Head of caudate nucleus (tissue), 42 donors: ENCODE measurements at places on chromosomes 3 and 15.

- DNase-seq = no peak
Measured at GRCh38 chr3:179826247-179826637, 173.4 kb downstream of the USP13 start.

DNA sequence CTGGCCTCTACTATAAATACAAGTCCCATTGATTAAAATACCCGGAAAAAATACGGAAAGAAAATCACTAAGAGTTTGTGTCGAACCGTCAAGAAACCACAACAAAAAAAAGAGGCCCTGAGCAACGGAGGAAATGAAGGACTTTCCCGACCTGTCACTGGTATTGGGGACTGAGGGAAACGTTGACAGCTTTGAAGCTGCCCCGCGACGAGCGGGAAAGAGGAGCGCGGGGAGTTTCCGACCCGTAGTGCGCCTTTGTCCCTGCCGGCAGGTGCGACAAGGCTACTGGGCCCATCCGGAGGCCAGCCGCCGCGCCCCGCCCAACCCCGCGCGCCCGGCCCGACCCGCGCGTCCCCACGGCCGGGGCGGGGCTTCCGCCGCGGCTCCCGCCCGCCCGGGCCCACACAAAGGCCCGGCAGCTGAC lies 416 bp downstream of the PBRM1 start:
- peak; percentile 70 for DNase-seq

- DNase-seq = no peak
Measured at GRCh38 chr3:76834657-76835056, 205.2 kb upstream of the ROBO2 start.

- no peak for DNase-seq
Measured at GRCh38 chr15:62593681-62594399, 428.8 kb upstream of the C2CD4B start.

GRCh38 chr15:95291898-95292472 lies 1038.5 kb upstream of the NR2F2 start:
- DNase-seq = no peak

DNA sequence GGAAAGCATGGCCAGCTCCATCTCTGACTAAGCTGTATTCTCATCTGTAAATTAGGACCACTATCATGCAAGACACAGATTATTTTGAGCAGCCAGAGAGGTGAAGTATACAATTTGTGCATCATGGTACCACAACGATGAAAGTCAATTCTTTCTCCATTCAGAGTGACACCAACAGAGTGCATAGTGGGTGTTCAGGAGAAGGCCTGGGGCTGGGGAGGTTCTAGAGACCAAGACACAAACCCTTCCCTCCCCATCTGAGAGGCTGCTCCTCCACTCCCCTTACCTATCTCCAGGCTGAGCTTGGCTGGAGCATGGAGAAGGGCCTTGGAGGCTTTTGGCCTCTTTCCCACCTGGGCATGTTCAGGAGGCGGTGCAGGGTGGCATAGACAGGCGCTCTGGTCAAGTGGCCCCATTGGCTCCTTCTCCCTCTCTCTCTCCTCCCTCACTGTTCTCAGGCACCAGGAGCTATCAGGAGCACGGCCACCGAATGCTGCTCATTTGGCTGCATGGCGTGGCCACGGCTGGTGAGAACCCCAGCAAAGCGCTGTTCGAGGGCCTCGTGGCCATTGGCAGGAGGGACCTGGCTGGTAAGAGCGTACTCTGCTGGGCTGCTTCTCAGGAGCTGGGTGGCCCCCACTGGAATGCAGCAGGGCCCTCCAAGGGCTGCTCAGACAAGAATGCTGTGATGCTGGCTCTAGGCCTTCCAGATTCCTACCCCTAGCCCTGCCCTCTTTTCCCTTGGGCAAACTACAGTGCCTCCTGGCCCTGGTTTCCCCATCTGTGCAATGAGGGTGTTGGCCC lies 37.9 kb downstream of the ANKDD1A start:
- DNase-seq = no peak

GRCh38 chr3:99955773-99956562 lies 138.3 kb downstream of the CMSS1 start:
- DNase-seq = no peak

GRCh38 chr15:88881775-88882174 lies 13.6 kb downstream of the HAPLN3 start:
- DNase-seq = no peak

- no peak for DNase-seq
Measured at GRCh38 chr3:118991775-118992174, 42.9 kb downstream of the IGSF11 start.

DNA sequence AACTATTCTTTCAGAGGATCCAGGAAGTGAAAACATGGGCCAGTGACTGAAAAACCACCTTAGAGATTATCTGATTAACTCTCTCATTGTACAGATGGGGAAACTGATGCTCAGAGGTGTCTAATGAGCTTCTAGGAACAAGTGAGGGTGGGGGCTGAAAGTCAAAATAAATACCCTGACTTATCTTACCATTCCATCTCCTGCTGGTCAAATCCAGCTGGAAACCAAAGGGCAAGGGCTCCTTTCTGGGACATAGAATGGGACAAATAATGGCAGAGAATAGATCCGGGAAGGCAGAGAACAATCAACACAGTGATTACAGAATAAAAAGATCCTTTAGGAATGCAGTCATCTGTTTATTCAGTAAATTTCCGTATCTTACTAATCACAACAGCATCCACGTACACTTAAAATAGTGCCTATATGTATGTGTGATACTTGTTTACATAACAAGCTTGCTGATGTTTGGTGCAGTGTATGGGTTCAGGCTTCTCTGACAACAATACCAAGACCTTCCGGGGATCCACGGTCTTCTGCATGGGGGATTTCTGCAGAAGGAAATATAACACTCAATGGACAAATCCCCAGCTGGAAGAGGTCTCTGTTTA lies 173.2 kb downstream of the THSD4 start:
- DNase-seq = no peak

- no peak for DNase-seq
Measured at GRCh38 chr15:77533578-77534430, 98.9 kb downstream of the LINGO1 start.

DNA sequence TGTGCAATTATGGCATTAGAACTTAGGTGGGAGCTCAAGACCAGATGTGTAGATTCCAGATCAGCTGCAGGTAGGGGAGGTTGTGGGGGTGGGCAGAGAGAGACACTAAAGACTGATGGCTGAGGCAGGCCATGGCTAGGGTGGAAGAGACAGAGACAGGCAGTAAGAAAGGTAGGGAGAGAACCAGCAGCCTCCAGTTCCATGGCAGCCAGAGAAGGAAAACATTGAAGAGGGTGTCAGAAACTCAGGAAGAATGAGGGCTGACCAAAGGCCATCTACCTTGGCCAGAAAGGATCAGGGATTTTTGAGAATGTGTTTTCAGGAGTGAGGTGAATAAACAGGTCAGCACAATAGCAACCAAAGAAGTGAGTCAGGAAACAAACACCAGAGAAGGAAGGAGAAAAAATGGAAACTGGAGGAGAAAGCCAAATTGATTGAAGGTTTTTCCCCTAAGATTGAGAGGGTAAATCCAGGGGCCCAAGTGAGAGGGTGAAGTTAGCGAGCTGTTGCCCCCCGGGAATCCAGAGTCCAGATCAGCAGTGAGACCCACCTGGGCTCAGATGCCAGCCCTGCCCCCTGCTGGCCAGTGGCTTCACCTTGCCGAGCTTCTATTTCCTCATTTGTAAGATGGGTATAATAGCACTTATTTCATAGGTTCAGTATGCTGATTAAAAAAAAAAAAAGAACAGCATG lies 41.0 kb downstream of the ABHD2 start:
- DNase-seq = peak; percentile 38

- DNase-seq = no peak
Measured at GRCh38 chr3:157285966-157286365, 126.0 kb upstream of the CCNL1 start.

DNA sequence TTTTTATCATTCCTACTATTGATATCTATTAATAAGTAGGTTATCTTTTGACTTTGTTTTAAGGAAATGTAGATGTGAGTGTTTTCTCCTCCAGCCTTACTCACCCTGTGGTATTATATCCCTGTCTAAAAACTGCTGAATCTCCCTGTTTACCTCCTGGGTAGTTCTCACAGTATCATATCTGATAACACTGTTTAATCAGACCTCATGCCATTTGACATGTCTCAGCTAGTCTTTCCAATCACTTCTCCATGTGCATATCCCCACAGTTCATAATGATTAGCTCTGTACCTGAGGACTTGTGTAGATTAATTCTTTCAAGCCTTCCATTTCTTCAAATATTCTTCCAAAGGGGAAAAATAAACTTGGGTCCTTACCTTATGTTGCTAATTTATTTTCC lies 30.7 kb downstream of the DUOX2 start:
- no peak for DNase-seq

DNA sequence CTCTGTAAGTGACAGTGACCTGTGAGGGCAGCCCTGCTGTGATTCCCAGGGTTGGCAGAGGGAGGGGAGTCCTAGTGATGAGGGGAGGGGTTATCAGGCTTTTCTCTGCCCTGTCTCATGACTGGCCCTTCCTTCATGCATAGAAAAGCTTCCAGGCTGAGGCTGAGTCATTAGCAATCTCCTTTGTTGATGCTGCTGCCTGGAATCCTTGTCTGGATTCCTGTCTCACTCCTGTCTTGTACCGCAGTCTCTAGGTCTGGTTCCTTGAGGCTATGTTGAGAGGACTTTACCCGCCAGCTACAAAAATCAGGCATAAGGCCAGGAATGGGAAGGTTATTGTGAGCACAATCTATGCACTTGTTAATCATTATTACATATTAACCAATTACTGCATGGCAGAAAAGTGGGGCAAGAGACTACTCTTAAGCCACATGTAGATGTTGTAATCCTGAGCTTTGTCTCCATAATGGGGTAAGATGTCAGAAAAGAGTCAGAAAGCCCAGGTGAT lies 7.2 kb downstream of the KLHL6 start:
- DNase-seq = no peak

- DNase-seq = peak; percentile 42
Measured at GRCh38 chr3:141876891-141877621, 613 bp downstream of the ATP1B3 start.

DNA sequence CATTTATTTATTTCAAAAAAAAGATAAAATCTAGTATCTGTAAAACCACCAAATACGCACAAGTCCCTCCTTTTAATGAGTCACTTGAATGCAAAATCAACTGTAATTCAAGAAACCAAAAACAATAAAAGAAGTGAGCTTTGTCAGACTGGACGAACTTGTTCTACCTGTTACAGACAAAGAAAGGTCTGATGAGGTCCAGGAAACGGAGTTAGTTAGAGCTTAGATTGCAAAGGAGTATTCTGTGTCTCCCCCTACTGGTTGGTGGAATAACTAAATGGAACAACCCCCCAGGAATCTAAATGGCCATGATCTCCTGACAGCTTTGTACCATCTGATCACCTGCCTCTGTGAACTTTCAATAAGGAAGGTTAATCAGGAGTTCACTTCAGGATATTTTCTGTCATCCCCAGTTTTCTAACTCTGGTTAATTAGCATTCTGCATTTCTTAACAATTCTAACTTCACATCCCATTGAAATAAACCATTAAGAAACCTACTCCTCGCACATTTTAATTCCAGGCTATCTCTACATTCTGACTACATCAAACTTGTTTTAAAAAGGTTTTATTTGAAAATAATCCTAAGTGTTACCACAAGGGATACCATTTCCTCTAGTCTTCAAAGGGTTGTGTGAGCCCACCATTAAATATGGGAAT lies 333.0 kb upstream of the SATB1 start:
- DNase-seq = no peak

GRCh38 chr3:24111711-24112110 lies 166.6 kb downstream of the NR1D2 start:
- no peak for DNase-seq

GRCh38 chr3:82044930-82045705 lies 283.7 kb upstream of the GBE1 start:
- no peak for DNase-seq

- no peak for DNase-seq
Measured at GRCh38 chr15:74449095-74449494, 11.9 kb downstream of the UBL7 start.
